ENCODE measurements at places on chromosomes 5 and 9. TPM values are rescaled to one million over a fixed set of nuclear protein-coding genes. Genes with fewer than 3 reads are reported as not detected.

The PRUNE2 gene
- 68.1 TPM for total RNA-seq

The EIF4E1B gene
- not detected for total RNA-seq

The CSF1R gene
- total RNA-seq, result 0.25 TPM

The ARHGEF39 gene
- total RNA-seq, result 0.87 TPM

The NAIP gene
- 4.1 TPM for total RNA-seq

The ECSCR gene
- total RNA-seq, result 0.55 TPM

The KIF4B gene
- total RNA-seq, result under 0.01 TPM

The TMEFF1 gene
- total RNA-seq, result 2.5 TPM

Data from uterine smooth muscle cell (primary cell).